ENCODE measurements at places on chromosomes 4 and X.

GRCh38 chrX:112197840-112198239 lies 115.3 kb upstream of the TRPC5 start:
- no peak for DNase-seq

DNA sequence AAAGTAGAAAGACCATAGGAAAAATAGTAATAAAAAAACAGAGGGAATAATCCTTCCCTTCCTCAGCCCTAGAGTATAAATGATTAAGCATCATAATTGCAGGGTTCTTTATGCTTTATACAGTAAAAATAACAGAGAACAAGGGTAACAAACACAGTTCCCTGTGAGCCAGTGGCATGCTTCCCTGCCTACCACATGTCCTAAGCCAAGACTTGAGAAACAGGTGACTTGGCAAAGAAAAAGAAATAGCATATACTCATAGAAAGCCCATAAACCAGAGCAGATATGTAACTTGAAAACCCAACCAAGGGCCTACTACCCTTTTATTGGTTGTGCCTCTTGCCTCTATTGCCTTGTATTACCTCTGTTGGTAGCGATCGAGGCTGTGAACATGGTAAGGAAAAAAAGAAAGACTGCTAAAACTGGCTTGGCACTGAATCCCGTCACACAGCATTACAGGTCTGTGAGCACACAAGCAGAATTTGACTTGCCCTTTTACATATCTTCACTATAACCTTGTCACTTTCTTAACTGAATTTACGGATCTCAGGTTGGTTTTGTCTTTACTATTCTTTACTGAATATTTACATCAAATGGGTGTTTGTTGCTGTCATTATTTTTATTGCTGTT lies 30.9 kb upstream of the MYOZ2 start:
- no peak for DNase-seq

DNA sequence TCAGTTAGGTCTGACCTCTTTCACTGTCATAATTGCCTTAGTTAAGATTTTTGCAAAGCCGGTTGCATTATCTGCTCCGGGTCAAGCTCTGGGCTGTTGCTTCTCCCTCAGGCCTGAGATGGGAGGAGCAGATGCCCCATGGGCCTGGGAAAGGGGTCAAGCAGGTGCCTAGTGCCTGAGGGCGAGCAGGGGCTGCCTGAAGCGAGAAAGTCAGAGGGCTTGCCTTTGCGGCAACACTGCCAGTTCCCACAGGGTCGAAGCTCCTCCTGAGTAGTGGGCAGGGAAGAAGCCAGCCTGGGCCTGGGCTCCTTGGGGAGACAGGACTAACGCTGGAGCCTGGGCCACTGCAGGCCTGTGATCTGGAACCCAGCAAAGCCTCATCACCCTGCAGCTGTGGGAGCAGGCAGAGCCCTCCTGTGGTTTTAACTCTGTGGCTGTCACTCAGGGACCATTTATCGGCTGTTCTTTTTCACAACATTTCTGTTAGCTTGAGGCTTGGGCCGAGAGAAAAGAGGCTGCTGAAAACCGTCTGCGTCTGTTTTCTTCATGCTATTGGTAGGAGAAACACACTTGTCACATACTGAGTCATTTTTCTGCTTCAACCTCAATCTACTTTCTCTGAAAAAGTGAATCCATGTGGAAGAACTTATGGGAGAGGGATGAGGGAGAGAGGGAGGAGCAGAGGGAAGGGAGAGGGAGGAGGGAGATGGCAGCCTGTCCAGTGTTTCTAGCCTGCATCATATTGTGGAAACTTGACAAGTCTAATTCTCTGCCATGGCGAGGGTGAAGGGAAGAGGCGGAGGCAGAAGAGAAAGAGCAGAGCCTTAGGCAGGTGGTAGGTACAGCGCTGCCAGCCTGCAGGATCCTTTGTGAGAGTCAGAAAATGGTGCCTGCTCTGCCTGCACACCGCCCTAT lies 68.4 kb downstream of the RHOH start:
- DNase-seq, result no peak

- no peak for DNase-seq
These were observed 277.4 kb downstream of the SPRY1 start for GRCh38 chr4:123673971-123674370.

GRCh38 chr4:47494124-47494430 lies 9.0 kb downstream of the ATP10D start:
- no peak for DNase-seq

Data from stimulated activated CD4-positive, alpha-beta T cell treated with anti-CD3 and anti-CD28 coated beads, Interleukin-1b, Interleukin-23, amount 100 ng/mL, for 1 hour (primary cell).